Mesothelial cell of epicardium (in vitro differentiated cells): ENCODE measurements at places on chromosomes 4 and X. TPM values are rescaled to one million over a fixed set of nuclear protein-coding genes. Genes with fewer than 3 reads are reported as not detected.

DNA sequence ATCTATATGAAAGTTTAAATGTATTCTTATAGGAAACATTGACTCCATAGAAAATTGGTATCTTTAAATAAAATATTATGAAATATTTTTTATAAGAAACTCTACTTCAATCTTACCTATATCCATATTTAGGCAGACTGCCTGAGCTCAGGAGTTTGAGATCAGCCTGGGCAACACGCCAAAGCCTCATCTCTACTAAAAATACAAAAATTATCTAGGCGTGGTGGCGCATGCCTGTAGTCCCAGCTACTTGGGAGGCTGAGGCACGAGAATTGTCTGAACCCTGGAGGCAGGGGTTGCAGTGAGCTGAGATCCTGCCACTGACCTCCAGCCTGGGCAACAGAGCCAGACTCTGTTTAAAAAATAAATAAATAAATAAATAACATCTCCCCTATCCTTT is 47.5 kb downstream of the PABPC4L start:
- DNase-seq = no peak

GRCh38 chr4:40223343-40223742 is 26.5 kb downstream of the RHOH start:
- no peak for DNase-seq

Gene AFM
- total RNA-seq = not detected in 3 replicates

DNA sequence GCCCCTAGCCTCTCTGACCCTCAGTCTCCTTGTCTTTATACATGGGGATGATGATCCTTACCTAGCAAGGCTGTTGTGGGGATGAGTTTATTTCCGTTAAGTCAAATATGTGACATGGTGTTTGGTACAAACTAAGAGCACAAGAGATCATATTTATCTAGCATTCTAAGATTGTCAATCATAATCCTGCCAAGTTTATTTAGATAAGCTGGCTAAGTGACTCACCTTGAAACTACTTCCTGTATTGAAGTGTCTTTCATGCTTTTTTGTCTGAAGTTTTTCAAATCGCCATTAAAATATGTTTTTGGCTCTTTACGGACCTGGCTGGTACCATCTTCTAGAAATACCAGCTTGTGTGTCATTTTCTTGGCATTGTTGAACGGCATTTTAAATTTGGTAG is 30.7 kb downstream of the MAP7D3 start:
- DNase-seq = no peak

GRCh38 chr4:101987623-101988243 is 197.2 kb downstream of the BANK1 start:
- DNase-seq = no peak

GRCh38 chrX:55715847-55716246 is 1.7 kb upstream of the RRAGB start:
- no peak for DNase-seq

Gene GASK1B
- total RNA-seq = 28.3 to 29.1 TPM (median 29.0 TPM) in 3 replicates

DNA sequence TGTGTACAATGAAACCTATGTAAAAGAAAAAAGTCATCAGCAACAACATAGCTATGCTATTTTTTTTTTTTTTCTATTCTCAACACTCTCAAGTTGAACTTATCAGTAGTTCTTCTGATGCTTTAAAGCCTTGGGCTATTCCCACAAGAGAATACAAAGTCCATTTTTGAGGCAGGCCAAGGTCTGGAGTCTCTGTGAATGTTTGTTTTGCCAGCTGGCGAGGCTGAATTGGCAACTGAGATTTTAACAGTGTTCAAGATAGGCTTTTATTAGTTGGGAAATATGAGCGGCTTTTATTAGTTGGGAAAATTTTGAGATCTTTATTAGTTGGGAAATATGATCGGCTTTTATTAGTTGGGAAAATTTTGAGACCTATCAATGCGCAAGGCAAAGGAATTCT is 336.6 kb downstream of the SLITRK2 start:
- no peak for DNase-seq

Gene EGF
- 1.0 to 2.0 TPM (median 1.3 TPM) in 3 replicates for total RNA-seq

- no peak for DNase-seq
Observed at GRCh38 chr4:48025005-48025404, 8.4 kb downstream of the NIPAL1 start.

GRCh38 chrX:103779141-103779789 is 2.6 kb downstream of the PLP1 start:
- no peak for DNase-seq

GRCh38 chr4:88613417-88613875 is 21.2 kb downstream of the HERC3 start:
- DNase-seq = no peak

GRCh38 chr4:17814140-17814539 is 3.4 kb downstream of the NCAPG start:
- DNase-seq = no peak

GRCh38 chrX:54695816-54696487 is 102.1 kb downstream of the ITIH6 start:
- DNase-seq = no peak

DNA sequence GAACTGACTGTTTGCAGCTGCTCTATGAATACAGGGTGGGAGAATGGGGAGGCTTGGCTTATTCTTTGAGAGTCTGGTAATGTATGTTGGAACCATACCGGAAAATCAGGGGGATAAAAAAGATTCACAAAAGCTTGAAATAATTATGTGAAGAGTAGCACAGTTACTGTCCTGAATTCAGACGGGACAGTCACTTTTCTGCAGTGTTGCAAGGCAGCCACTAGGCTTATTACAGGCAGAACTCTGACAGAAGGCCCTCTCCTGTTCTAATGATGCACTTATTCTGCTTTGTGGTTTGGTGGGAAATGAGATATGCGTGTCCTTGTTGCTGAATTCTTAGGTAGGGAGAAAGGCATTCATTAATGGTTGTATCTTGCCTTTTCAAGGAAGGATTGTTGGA is 37.2 kb downstream of the GUCY1B1 start:
- no peak for DNase-seq

- DNase-seq = no peak
Observed at GRCh38 chrX:107493141-107493540, 43.7 kb downstream of the FRMPD3 start.

GRCh38 chr4:184399512-184399908 is 74.8 kb downstream of the IRF2 start:
- DNase-seq = no peak

Gene UGT8
- 0.87 to 1.6 TPM (median 1.4 TPM) in 3 replicates for total RNA-seq

Gene CRMP1
- total RNA-seq = 14.6 to 16.5 TPM (median 15.7 TPM) in 3 replicates

GRCh38 chrX:87003031-87003430 is 514.6 kb upstream of the KLHL4 start:
- no peak for DNase-seq

Gene MAGEE2
- total RNA-seq = not detected in 3 replicates

Gene RHOXF1
- 0.47 to 0.89 TPM (median 0.52 TPM) in 3 replicates for total RNA-seq

GRCh38 chrX:130874751-130875150 is 28.3 kb downstream of the ENOX2 start:
- DNase-seq = no peak

DNA sequence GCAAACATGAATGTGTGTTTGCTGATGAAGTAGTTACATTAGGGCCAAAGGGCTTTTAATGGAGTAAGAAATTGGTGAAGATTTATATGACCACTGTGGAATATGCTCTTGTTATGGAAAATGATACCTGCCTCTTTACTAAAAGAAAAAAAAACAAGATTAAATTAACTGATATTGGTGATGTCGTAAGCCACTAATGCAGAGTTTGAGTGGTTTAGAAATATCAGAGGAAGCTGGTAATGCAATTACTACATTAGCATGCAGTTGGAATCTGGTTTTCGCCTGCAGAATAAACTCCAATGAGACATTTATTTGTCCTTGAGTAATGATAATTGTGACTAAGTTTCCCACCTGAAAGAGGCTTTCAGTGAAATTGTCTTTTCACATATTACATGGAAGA is 597.9 kb downstream of the GALNTL6 start:
- no peak for DNase-seq

Gene RAB41
- not detected in 3 replicates for total RNA-seq

Gene CENPVL2
- total RNA-seq = 0.31 to 0.68 TPM (median 0.49 TPM) in 3 replicates

GRCh38 chrX:118773782-118774181 is 46.4 kb downstream of the IL13RA1 start:
- DNase-seq = no peak

- no peak for DNase-seq
Observed at GRCh38 chr4:26402458-26402857, 81.6 kb downstream of the RBPJ start.
